ENCODE measurements at places on chromosomes 4 and X. TPM values are rescaled to one million over a fixed set of nuclear protein-coding genes. Genes with fewer than 3 reads are reported as not detected.

The NOX1 gene
- total RNA-seq = not detected

The PHOX2B gene
- not detected for total RNA-seq

The DRP2 gene
- total RNA-seq = 0.21 TPM

The NXF2 gene
- total RNA-seq = not detected

The DGKK gene
- total RNA-seq = not detected

The CENPVL3 gene
- 0.13 TPM for total RNA-seq

The ADH7 gene
- not detected for total RNA-seq

The ITIH6 gene
- total RNA-seq = not detected

The HERC5 gene
- total RNA-seq = 3.5 TPM

The DKK2 gene
- total RNA-seq = not detected

The PPP3CA gene
- 26.2 TPM for total RNA-seq

The F11 gene
- total RNA-seq = not detected

All from A549 treated with RU486 at 1 μM for 4 hours (cell line).